Renal cortical epithelial cell (primary cell): ENCODE measurements at places on chromosomes 11 and 22. TPM values are rescaled to one million over a fixed set of nuclear protein-coding genes. Genes with fewer than 3 reads are reported as not detected.

The MS4A3 gene
- total RNA-seq, result not detected in 2 replicates

The FOLR2 gene
- not detected in 2 replicates for total RNA-seq

The SHISAL1 gene
- total RNA-seq, result 0.05 TPM in 1 of 2 replicates, not detected in the other

The TRMU gene
- total RNA-seq, result 24.3 and 41.2 TPM in 2 replicates

The DUSP8 gene
- 1.9 and 9.0 TPM in 2 replicates for total RNA-seq

The DDX25 gene
- total RNA-seq, result 0.10 TPM in 1 of 2 replicates, not detected in the other

The C11orf91 gene
- total RNA-seq, result not detected in 2 replicates

The KRTAP5-8 gene
- not detected in 2 replicates for total RNA-seq

The CREB3L1 gene
- total RNA-seq, result 2.1 and 6.7 TPM in 2 replicates

The APOL3 gene
- 4.0 and 10.4 TPM in 2 replicates for total RNA-seq

The ALDH3B1 gene
- 12.5 and 28.8 TPM in 2 replicates for total RNA-seq

The GAB4 gene
- not detected in 2 replicates for total RNA-seq

The BEST1 gene
- total RNA-seq, result 1.1 and 1.4 TPM in 2 replicates

The MMP3 gene
- not detected in 2 replicates for total RNA-seq

The CRYBA4 gene
- not detected in 2 replicates for total RNA-seq

The KRTAP5-1 gene
- total RNA-seq, result not detected in 2 replicates

The FOLR1 gene
- 23.3 and 108 TPM in 2 replicates for total RNA-seq

The SLC25A1 gene
- total RNA-seq, result 175 and 192 TPM in 2 replicates
